ENCODE measurements at places on chromosomes 7 and 10.

- DNase-seq = no peak
These were observed 338 bp downstream of the SDK1 start for GRCh38 chr7:3301449-3301731.

GRCh38 chr7:16817536-16817935, 12.7 kb upstream of the AGR2 start:
- DNase-seq = no peak

DNA sequence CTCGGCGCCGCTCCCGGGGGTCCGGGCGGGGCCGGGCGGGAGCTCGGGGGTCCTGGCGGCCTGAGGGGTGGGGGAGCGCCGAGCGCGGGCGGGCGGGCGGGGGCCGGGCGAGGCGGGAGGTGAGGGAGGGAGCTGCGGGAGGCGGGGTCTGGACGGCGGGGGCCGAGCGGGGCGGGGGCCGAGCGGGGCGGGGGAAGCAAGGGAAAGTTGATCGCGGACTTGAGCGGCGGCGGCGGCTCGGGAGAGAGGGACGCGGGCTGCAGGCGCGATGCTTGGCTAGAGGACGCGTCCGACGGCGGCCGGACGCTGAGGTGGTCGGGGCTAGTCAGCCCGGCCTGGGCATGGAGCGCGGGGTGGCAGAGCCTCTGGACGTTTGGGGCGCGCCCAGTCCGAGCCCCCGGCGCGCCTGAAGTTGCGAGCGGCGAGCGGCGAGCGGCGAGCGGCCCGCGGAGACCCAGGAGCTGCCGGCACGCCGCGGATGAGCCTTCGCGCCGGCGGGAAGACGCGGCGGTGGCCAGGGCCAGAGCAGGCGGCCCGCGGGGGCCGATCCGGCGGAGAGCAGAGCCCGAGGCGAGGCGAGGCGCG, at the start of gene CDH23:
Gene CDH23 (plus strand): TSS at position 210 of the 585 bp plus-strand sequence. CDS start 42,912 bp downstream, outside the sequence.
- DNase-seq = no peak

GRCh38 chr10:76422769-76423168, 991.3 kb downstream of the LRMDA start:
- DNase-seq = no peak

- DNase-seq = no peak
These were observed 23.7 kb downstream of the IL15RA start for GRCh38 chr10:5953676-5954075.

DNA sequence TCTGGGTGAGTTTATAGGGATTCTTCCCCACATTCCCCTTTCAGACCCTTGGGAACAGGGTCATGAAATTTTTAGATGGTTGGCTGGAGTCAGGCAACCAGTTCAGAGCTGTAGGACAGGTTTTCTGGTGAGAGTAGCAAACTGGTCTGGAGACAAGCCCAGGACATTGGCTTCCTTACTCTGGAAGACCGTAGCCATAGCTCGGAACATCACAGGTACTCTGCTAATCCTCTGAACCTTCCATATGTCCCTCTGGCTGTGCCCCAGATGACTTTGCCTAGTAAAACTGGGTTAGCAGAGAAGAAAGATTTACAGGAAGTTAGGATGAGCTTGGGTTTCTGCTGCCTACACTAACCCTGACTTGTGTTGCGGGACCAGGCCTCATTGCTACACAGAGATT, 104.5 kb upstream of the MKLN1 start:
- DNase-seq = no peak

DNA sequence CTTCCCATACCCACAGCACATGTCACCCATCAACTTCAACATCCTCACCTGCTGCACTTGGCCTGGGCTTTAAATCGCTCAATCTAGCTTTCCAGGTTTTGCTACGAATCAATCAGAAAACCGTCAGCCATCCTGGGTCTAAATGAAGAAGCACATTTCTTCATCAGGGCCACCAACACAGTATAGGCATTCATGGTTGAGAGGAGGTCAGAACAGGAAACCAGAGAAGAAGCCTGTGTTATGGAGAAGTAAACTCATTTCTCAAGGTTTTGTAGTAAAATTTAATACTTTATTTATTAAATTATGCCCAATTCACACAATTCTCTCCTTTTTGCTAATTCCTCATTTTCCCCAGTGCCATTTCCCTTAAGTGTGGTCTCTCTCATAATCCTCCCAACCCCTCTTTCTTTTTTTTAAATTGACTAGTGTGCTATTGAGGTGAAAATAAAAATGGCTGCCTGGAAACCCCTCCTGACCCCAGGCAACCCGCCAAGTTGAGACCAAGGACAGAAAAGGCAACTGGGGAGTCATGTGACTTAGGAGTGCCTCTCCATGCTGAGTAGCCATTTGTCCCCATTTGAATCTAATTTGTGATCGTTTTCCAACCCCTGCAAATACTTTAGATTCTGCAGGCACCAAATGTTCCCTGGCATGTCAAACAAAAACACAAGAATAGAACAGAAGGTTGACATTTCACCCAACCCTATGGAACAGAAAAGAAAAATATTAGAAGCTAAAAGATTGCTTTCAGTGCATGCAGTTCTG, 181.1 kb upstream of the NAMPT start:
- no peak for DNase-seq

DNA sequence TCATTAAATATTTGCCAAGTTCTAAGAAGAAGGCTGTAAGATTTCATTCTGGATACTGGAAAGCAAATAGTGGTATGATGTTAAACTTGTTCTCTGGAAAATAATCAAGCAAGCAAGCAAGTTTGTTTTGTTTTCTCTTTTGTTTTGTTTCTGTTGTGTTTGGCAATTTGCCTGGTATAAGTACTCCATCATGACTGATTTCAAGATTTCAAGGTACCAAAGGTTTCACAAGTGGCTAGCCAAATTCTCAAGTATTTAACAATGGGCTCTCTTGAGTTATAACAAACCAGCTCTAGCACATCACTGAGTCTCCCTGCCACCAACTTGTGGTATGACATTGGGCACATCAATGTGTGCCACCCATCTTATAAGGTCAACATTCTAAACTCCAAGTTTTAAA, 151.7 kb upstream of the IGFBP3 start:
- DNase-seq = no peak

GRCh38 chr10:25493122-25493893, 318.5 kb downstream of the GPR158 start:
- no peak for DNase-seq

DNA sequence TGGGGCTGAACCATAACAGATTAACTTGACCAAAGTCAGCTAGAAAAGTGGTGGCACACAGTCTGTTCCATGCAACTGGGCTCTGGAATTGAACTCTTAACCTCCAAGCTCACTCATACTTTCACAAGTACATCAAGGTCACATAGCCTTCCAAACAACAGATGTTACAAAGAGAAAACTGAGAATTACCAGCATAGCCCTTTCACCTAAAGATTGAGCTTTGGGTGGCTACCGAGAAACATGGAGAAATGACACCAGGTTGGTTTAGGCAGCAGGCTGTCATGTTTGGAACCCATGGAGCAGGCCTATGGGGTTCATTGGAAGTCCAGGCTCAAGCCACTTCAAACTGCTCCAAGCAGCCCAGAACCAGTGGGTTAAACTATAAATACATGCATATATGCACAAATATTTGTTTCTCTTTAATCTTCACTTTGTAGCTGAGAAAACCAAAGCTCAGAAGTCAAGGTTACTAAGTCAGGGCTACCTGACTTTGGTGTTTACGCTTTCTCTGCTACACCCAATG, 59.1 kb downstream of the MALSU1 start:
- DNase-seq = no peak

DNA sequence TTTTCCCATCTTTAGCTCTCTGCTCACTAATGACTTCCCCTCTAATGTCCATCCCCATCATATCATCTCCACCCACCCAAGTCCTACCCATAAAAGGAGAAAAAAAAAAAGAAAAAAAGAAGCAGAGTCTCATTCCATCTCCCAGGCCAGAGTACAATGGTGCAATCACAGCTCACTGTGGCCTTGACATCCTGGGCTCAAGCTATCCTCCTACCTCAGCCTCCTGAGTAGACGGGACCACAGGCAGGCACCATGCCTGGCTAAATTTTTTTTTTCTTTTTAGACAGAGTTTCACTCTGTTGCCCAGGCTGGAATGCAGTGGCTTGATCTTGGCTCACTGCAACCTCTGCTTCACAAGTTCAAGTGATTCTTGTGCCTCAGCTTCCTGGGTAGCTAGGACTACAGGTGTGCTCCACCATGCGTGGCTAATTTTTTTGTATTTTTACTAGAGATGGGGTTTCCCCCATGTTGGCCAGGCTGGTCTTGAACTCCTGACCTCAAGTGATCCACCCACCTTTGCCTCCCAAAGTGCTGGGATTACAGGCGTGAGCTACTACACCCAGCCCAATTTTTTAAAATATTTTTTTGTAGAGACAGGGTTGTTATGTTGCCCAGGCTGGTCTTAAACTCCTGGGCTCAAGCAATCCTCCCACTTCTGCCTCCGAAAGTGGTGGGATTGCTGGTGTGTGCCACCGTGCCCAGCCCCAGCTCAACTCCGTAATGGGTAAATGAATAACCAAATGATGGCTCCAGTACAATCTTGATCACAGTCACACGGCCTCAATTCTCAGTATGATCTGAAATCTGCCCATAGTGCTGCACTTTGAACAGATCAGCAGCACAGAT, 24.6 kb upstream of the SGMS1 start:
- no peak for DNase-seq

GRCh38 chr7:159017741-159018140, 126.9 kb downstream of the VIPR2 start:
- DNase-seq = no peak

GRCh38 chr10:124302951-124303505, 115.7 kb downstream of the OAT start:
- DNase-seq = no peak

- DNase-seq = no peak
These were observed 10.2 kb upstream of the SDHAF3 start for GRCh38 chr7:97107192-97107800.

- no peak for DNase-seq
These were observed 14.8 kb upstream of the PRKAG2 start for GRCh38 chr7:151891753-151892152.

- DNase-seq = no peak
These were observed 28.0 kb upstream of the SEM1 start for GRCh38 chr7:96737545-96738050.

DNA sequence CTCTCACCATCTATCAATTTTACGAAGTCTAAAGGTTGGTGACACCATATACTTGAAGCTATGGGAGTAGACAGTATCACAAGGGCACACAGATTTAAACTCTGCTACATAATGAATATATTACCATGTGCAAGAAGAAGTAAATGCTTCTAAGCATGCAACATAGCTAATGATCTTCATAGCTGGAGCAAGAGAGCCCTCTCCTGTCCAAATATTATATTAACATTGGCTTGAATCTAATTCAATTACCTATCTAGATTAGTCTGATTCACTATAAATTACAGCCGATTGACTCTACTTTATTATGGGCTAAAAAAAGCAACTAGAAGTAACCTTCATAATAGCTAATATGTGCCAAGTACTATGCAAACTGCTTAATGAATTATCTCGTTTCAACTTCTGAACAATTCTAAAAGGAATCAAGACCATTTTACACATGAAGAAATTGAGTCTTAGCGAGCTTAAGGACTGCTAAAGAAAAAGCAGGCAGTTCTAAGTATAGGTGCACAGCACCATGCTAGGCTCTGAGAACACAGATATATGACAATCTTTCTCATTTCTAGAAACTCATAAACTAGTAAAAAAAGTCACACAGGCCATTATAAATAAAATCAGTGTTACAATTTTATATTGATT, 21.9 kb downstream of the FRA10AC1 start:
- no peak for DNase-seq

DNA sequence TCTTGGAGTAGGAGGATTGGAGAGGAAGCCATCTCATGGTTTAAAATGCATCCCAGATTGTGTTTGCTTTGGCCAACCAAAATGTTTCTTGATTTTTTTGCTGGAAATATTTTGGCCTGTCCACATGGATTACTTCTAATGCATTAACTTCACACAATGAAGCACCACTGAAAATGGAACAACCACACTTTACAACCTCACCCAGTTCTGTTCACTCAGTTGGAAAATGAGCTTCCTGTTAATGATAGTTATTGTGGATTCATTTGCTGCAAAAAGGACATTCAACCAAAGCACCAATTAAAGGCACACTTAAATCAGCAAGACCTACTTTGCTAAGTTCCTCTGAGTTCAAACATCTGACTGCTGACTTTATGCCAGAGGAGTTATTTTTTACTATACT, 11.3 kb upstream of the A1CF start:
- DNase-seq = no peak

DNA sequence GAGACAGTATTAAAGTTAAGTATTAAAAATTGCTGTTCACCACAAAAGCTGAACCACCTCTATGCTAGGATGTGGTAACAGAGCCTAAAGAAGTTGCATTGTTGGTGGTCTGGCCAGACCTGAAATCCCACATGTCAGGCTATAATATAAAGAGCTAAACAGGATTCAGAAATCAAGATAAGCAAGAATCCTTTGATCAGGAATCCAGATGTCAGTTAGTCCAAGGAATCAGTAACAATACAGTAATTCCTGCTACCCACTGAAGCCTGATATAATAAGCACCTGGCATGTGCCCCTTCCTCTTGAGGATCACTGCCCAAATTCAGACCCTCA, 48.9 kb downstream of the ZNF277 start:
- no peak for DNase-seq
